ENCODE measurements at places on chromosomes 5 and 9.

DNA sequence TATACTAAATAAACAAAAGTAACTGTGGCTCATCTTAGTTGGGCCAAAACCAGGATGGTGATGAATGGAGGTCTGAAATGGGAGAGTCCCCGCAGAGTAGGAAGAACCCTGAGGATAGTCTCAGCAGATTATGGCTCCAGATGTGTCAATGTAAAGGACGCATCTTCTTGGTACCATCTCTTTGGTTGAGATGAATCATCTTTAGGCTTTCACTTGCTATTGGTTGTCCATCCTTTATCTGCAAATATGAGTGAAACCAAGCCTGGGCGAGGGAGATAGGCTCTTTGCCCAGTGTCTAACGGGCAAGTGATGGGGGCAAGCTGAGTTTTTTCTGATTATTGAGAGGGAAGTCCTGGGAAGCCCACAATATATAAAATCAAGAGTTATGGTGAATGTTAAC, 19.4 kb upstream of the LCP2 start:
- no peak for DNase-seq

DNA sequence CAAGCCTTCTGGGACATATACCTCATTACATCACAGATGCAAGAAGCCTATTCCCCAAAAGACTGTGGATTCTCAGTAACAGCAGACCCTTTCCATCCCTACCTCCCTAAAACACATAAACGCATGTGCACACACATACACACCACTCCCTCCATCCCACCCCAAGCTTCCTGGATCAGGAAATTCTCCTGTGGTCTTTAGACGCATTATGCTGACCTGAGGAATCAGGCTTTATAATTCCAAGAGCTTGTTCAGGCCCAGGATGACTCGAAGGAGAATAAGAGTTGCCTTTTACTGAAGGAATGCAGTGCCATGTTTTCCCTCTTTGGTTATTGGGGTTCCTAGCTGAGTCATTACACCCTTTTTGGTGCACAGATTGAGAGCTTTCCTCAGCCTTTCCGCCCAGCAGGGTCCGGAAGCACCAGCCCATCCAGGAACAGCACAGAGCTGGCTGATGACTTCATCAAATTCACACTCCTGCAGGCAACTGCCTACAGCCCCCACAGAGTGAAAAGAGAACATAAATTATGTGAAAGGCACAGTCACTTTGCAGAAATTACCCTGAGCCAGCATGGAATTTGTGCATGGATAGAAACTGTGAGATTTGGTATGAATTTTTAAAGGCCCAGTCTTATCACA, 385.0 kb upstream of the TRPC7 start:
- DNase-seq, result no peak

DNA sequence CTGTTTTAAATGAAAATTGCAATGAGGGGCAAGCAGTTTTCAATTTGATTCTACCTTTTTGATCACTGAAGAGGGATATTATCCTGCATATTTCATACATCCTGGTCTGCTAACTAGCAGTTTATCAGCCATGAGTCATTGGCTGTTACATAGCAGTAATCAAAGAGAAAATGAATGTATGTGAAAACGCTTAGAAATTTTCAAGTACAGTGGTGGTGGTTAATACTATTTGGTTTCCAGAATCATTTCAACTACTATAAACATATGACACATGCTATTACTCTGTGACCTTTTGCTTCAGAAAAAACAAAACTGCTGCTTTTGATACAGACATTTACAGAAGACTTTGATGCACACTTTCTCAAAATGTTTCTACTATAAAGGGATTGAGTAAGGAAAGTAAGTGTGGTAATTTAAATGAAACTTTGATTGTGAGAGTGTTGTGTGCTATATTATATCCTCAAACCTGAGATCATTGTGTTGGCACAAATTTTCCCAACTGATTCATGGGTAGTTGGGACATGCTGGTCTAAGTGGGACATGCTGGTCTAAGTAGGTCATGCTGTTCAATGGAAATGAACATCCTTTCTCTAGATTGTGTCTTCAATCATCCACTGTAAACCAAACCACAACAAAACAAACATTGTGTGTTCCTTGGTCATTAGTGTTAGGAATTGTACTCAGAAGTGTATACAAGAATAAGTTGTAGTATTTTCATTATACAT, 5.1 kb downstream of the RNF14 start:
- no peak for DNase-seq

DNA sequence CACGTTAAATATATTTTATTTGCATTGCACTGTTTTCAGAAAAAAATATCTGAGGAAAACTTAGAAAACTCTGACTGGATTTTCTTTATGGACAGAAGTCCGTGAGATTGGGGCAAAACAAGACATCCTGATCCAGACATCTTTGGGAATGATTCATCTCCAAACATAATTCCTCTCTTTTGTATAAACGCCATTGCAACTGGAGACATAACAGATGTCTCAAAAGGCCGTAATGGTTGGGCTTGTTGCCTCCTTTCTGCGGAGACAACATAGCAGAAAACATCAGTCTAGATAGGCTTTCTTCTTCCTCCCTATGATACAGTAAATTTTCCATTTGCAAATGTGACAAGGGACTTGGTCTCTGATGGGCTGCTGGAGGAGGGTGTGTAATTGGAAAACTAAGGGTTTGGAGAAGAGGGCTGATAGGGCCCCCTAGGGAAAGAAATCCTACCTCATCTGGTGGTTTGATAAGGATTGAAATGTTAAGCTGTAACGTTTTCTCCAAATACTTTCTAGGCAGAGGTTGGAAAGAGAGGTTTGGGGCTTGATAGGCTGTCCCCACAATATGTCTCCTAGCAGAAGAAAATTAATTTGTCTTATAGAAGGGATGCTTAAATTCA, 631.5 kb upstream of the ST8SIA4 start:
- DNase-seq, result no peak

- no peak for DNase-seq
Observed at GRCh38 chr5:90930756-90931431, 372.3 kb downstream of the ADGRV1 start.

All from activated T-helper 1 cell treated with anti-CD3 and anti-CD28 coated beads, Interleukin-2, amount 50 U/mL, for 16 hours (primary cell).